Left renal cortex interstitium (tissue), 4 donors: ENCODE measurements at places on chromosomes 12 and 14.

- no peak for DNase-seq
Measured at GRCh38 chr12:19799895-19800602, 360.8 kb downstream of the AEBP2 start.

- no peak for DNase-seq
Measured at GRCh38 chr12:228846-229200, 14.9 kb upstream of the SLC6A12 start.

DNA sequence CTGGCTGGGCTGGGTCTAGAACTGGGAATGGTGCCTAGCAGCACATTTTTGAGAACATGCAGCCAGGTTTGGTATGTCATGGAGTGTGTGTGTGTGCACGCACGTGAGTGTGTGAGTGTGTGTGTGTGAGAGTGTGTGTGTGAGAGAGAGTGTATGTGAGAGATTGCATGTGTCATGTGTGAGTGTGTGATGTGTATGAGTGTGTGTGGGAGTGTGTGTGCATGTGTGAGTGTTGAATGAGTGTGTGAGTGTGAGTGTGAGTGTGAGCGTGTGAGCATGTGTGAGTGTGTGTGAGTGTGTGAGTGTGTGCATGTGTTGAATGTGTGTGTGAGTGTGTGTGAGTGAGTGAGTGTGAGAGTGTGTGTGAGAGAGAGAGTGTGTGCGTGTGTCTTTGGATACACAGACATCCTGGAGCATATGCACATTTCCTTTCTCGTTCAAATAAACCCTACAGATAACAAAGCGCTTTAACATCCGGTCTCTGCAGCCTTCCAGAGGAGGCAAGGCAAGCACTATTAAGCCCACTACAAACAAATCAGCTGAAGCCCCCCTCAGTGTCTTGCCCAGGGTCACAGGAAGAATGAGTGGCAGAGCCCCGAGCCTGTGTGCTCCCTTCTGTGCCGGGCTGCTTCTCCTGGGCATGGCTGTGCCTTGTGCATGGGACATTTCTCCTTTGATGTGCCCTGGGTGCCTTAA is 108.7 kb upstream of the ETV6 start:
- no peak for DNase-seq

DNA sequence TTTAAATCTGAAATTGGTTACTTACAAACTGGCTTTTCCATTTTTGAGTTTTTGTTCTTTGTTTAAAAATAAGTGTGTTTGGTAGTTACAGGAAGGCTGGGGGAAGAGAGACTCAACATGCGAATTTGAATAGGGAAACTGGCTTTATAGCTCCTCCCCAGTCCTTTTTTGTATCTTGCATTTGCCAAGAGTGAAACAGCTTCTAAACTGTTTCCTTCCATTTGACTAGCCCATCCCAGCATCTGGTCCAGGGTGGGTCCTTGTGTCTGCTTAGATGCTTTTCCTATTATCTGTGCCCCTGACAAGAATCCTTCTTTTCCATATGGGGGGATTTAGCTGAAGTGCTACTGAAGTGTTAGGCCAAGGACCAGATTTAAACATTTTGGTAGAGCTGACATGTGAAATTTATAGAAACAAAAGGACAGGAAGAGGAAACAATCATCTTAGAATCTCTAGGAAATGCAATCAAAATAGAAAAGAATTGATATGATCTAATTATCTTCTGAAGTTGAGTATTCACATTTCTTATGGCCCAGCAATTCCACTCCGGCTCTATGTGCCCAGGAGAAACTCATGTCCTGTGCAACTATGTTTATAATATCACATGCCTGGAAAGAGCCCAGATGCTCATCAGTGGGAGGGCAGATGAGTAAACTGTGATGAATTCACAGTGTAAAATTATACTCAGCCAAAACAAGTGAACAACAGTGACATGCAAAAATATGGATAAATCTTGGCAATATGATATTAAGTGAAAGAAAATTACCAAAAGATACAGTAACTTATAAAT is 7.4 kb downstream of the SMOC1 start:
- no peak for DNase-seq

GRCh38 chr14:104080376-104081260 is 4.9 kb upstream of the ASPG start:
- no peak for DNase-seq

GRCh38 chr12:66072135-66072534 is 58.4 kb downstream of the LLPH start:
- no peak for DNase-seq

DNA sequence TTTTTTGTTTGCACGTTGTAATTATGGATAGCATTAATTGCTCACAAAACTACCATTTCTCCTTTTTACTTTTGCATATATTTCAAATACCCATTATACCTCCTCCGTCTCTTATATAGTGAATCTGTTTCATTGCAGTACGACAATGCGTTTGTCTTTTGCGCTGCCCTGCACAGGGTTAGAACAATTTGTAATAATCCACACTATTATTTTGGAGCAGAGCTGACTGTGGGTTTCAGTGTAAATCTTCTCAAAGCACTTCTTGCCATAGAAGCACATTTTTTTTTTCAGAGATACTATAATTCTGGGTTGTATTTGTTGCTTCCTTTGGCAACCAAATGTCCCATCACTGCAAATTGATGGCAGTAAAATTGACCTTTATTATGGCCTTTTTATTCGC is 451.8 kb upstream of the STXBP6 start:
- no peak for DNase-seq

DNA sequence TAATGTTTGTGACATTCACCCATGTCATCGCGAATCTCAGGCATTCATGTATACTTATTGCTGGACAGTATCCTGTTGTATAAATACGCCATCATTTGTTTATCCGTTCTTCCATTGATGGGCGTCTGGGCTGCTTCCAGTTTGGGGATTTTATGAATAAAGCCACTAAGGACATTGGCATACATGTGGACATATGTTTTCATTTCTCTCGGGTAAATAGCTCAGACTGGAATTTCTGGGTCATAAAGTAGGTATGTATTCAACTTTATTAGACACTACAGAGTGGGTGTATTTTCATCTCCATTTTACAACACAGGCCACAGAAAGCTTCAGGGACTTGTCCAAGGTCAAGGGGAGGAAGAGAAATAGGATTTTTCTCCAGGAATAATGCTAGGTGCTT is 48.9 kb downstream of the HRK start:
- DNase-seq, result no peak

DNA sequence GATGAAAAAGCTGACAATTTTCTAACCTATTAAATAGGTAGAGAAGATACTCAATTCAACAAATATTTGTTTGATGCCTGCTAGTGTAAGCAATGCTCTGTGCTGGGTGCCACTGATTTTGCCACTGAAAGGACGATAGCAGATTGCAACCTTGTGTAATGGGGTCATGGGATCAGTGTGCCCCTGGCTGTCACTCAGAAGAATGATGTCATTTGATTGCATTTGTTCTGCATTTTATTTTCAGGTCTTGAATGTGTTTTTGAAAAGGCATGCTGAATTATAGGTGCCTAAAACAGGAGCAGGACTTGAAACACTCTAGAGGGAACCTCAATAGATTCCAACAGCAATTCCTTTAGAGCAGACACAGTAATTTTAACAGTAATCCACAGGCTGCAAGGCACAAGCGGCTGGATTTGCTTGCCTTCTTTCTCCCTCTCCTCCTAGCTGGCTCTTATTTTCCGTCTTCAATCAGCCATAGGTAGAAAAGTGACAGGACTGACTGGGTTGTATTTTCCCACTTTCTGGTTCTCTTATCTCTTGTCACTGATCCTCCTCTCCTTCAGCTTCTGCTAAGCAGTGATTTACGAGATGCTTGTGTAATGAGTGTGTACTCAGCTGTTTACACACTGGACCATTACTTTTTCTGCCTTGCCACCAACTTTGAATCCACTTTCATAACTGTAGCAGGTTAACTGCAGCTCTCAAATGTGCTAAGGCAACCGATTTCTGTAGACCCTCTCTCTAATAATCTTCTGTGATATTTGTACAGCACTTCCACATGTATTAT is 4.1 kb downstream of the PLXNC1 start:
- DNase-seq, result no peak

DNA sequence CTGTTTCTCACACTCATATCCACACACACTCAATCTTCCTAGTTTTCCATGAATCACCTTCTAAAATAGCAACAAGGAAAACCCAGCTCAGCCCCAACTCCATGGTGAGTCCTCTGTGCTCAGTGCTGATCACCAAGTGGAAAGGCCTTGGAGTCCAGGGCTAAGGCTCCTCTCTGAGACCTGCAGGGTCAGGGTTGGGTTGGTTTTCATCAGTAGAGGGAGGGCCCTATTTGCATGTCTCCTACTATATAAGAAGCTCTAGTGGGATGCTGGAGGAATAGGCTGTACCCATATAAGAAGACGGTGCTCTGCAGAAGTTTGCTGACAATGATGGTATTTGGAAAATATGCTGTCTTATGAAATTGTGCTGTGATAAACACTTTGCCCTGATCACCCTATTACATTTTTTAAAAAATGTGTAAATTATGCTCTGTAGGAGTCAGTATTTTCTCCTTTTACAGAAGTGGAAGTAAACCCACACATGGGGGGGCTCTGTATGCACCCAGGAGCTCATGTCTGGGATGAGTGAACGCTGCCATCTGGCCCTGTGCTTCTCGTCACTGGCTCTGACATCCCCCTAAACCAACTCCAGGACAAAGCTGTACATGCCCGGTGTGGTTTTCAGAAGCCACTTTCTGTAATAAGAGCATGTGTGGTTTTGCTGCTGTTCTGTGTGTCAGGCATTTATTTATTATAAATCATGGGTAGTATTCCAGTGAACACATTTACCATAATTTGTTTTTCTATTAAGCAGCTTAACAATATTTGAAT is 536.3 kb downstream of the TMEM121 start:
- DNase-seq, result no peak

- no peak for DNase-seq
Measured at GRCh38 chr12:122661246-122661645, 41.9 kb downstream of the HCAR2 start.

GRCh38 chr12:2233034-2233433 is 180.2 kb downstream of the CACNA1C start:
- DNase-seq, result no peak

DNA sequence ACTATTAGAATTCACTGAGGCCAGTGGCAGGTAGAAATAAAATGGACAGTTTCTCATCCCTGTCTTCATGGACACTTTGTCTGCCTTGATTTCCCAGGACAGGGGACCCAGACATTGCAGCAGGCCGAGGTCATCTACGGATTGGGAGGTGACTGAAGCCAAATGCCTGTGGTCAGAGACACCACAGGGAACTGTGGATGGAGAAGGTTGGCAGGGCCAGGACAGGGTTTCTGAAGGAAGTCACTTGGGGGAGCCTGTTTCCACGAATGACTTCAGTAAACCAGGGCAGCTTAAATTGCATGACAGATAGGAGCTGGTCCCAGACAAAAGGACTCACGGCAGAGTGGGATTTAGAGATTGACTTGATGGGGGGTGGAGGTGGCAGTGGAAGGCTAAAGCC is 224.9 kb downstream of the NTF3 start:
- no peak for DNase-seq

DNA sequence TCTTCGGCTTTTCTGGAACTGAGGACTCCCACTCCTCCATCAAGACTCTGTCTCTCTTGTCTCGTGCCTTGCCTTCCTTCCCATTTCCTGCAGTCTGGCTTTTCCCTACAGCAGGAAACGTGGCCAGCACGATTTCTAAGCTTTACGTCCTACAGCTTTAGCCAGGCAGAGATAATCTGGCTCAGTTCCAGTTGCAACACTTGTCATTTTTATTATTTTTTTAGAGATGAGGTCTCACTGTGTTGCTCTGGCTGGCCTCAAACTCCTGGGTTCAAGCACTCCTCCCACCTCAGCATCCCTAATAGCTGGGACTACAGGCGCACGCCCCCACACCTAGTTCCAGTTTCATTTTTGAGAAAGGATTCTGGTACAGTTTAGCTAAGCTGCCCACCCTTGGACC is 19.9 kb downstream of the CALM1 start:
- DNase-seq, result no peak

GRCh38 chr12:5050542-5050941 is 6.9 kb downstream of the KCNA5 start:
- no peak for DNase-seq

- DNase-seq, result no peak
Measured at GRCh38 chr12:95102916-95103671, 29.7 kb upstream of the NR2C1 start.

- DNase-seq, result no peak
Measured at GRCh38 chr14:21087294-21088091, 11.0 kb downstream of the ZNF219 start.

DNA sequence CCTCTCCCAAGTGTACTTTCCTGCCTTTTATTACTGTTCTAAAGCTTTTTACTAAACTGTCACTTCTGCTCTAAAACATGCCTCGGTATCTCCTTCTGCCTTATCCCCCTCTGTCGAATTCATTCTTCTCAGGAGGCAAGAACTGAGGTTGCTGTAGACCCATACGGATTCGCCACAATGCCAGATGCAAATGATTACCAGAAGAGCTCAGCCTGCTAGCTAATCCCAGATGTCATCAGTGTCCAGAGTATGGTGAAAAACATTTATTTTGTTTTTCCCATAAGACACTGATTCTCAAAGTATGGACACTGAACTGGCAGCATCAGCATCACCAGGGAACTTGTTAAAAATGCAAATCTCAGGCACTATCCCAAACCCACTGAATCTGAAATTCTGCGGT is 359.3 kb downstream of the TMTC2 start:
- DNase-seq, result no peak

- DNase-seq, result no peak
Measured at GRCh38 chr14:79997509-79998208, 213.6 kb downstream of the DIO2 start.

- DNase-seq, result no peak
Measured at GRCh38 chr12:124901003-124901402, 13.4 kb downstream of the UBC start.

- no peak for DNase-seq
Measured at GRCh38 chr14:49861699-49862088, 9.1 kb upstream of the NEMF start.

GRCh38 chr12:32331133-32331532 is 68.2 kb upstream of the FGD4 start:
- no peak for DNase-seq
